ENCODE measurements at places on chromosomes 2 and 18.
A peak's percentile ranks its signal among the peaks of the same experiment; 100 is the strongest.

- DNase-seq = no peak
Observed at GRCh38 chr18:54116541-54117257, 107.8 kb downstream of the MBD2 start.

GRCh38 chr2:74037379-74037860, 52.7 kb downstream of the TET3 start:
- peak; percentile 94 for DNase-seq

GRCh38 chr18:12238826-12239225, 15.3 kb upstream of the CIDEA start:
- DNase-seq = no peak

DNA sequence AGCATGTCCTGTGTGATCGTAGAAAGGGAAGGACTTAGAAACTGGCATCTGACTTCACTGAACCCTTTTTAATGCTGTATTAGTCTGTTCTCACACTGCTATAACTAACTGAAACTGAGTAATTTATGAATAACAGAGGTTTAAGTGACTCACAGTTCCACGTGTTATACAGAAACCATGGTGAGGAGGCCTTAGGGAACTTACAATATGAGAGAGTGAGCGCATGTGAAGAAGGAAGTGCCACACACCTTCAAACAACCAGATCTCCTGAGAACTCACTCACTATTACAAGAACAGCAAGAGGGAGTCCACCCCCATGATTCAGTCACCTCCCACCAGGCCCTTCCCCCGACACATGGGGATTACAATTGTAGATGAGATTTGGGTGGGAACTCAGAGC, 811.3 kb downstream of the CPS1 start:
- DNase-seq = no peak

DNA sequence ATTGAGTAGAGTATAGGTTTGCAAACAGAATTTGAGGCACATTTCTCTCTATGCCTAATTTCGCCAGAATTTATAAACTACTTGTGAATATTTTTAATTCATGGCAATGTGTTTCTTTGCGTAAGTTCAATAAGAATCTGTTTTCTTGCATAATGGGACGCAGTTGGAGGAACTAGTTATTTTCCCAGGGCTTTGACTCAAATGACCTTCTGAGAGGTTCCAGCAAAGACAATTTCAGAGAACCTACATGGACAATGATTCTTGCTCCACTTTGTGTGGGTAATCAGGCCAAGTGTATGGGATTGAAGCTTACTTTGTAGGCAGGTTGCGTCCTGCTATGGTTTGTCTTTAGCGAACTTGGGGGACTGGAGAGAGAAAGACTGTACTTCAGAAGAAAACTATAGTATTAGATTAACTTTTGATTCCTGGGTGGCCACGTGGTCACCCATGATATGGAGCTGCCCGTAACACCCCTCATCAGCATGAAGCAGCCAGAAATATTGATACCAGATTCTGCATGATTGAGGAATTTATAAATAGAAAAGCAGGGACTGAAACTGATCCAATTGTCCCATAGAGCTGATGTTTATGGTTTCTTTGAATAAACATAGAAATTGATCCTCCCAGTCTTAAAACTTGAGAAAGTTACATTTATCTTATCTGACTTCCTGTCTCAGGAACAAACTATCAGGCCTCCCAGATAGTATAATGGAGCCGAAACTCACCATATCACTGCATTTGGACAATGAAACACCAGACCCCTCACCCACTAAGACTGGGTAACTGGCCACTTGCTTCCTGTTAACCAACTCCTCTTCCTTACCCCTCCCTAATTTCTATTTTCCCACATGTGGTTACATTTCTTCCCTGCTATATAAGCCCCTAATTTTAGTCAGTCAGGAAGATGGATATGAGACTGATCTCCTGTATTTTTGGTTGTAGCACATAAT, 815.3 kb upstream of the HS6ST1 start:
- DNase-seq = no peak

- DNase-seq = no peak
Observed at GRCh38 chr2:239302083-239302807, 98.6 kb downstream of the HDAC4 start.

DNA sequence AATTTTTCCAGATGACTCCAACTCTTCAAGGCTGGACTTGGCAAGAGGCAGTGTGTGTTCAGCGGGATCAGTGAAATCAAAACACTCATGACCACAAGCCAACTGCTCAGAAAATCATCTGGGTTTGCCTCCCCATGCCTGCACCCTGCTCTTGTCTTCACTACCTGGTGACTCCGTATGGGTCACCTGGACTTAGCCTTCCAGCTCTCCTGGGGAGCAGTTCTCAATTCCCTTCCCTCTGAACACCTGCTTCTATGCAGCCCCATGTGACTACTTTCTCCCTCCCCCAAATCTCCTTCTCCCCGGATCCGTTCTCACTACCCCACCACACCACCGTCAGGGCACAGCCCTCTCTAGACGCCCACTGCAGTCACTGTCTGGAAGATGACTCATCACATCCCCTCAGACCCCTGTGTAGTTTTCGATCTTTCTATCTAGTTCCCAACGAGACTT, 130.2 kb upstream of the ID2 start:
- DNase-seq = peak; percentile 44

DNA sequence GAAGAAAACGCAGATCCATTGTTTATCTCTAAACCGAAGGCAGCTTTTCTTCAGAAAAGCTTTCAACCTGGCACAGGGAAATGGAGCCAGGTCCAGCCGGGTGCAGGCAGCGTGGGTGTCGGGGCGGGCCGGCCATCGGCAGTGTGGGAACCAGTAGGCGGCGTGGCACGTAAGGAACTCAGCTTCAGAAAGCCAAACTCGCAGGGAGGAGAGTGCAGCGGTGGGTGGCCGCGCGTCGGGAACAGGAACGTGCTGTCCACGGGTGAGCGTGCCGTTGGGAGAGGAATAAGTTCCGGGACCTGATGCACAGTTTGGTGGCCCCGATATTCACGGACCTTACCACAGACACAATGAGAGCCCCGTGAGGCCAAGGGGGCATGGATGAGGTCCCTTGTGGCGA, 270.4 kb downstream of the TWIST2 start:
- DNase-seq = no peak

DNA sequence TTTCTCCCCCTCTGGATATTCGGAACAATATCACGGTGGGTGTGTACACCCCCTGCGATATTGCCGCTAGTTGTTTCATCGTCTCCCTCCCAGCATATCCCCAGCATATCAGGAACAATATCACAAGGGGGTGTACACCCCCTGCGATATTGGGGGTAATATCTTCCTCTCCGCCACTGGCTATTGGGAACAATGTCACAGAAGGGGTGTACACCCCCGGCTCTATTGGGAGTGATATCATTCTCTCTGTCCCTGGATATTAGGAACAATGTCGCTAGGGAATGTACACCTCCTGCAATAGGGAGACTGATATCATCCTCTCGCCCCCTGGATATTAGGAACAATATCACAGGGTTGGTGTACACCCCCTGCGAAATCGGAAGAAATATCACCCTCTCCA, 1932.0 kb downstream of the SUCLG1 start:
- DNase-seq = no peak

DNA sequence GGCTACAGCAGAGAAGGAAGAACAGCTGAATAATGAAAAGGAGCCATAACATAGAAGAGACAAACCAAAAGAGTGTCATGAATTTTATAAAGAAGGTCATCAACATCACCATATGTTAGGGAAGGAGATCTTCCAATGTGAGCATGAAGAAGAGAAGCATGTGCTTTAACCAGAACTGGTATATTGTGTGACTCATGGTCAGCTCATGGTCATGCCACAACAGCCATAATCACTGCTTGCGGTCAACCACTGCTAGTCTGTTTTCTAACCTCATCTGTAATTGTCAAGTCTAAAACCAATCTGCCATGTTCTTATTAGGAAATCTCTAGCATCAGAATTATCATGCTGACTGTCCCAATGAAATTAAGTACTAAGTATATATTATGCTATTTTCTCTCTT, 204.1 kb upstream of the VRK2 start:
- peak; percentile 73 for DNase-seq

GRCh38 chr18:71485611-71486010, 1058.5 kb downstream of the CBLN2 start:
- DNase-seq = no peak

DNA sequence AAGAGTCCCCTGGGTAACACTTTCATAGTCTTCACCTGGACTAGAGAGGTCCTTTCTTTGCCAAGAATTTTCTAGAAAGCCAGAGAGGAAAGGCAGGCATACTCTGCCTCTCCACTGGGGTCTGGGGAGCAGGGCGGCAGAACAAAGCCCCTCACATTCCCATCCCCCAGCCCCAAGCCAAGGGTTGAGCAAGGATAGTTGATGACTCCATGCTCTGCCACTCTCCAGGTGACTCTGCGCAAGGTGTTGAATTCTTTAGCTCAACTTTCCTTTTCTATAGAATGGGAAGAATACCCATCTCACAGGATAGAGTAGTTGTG, 2.9 kb upstream of the GDF7 start:
- DNase-seq = no peak

- peak; percentile 65 for DNase-seq
Observed at GRCh38 chr2:96789245-96789617, 26.8 kb upstream of the CNNM3 start.

GRCh38 chr2:63788071-63788470, 53.6 kb upstream of the UGP2 start:
- DNase-seq = no peak

GRCh38 chr2:59181347-59181746, 940.2 kb upstream of the FANCL start:
- no peak for DNase-seq

- DNase-seq = peak; percentile 10
Observed at GRCh38 chr2:165674780-165675179, 119.3 kb downstream of the GALNT3 start.

DNA sequence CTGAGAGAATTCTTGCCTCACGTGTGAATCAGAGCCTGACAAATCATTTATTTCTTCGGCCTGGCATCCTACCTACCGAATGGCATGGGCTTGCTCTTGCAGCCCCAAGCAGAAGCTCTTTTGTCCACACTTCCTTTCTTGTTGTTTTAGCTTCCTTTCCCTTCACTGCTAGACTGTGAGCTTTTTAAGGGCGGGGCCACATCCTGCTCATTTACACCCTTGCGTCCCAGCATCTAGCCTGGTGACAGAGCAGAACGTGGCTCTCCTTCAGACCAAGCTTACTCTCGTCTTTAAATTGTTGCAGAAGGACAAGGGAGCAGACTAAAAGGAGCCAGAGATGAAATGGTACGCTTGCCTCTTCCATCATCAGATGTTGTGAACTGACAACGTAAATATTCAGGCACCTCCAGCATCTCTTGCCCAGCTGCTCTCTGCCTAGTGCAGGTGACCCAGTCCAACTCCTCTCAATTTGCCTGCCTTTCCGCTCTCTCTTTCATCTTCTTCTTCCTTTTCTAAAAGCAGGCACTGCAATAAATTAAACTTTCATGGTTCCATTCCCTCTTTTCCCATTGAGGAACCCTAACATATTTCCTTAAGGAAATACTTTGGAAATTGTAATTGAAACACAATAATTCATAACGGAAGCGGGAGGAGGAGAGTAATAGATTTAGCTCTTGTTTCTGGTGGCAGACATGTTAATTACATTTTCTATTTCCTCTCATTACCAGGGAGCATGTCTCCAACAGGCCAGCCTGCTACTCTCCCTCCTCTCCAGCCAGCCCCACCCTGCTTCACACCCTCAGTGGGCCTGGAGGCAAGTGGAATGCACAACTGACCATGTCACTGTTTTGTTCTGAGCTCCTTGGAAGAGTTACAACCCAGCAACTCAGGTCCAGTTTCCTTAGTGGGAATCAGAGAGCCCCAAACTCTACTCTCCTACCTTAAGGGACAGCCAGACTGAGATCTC, 228.1 kb upstream of the TRIB2 start:
- peak; percentile 26 for DNase-seq

DNA sequence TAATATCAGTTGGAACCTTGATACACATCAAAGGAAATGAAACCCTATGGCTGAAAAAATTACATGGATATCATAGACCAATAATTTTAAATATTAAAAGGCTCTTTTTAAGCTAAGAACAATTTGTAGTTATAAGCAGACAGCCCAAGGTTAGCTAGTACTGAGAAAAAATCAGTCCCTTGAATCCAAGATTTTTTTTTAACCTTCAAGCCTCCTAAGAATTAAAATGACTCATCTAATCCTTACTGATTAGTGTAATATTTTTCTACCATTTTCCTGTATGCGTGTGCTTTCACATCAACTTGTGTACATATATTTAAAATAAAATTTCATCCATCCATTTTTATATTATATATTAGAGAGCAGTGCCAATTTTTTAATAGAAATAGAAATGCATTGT, 1004.9 kb upstream of the ZEB2 start:
- DNase-seq = no peak

DNA sequence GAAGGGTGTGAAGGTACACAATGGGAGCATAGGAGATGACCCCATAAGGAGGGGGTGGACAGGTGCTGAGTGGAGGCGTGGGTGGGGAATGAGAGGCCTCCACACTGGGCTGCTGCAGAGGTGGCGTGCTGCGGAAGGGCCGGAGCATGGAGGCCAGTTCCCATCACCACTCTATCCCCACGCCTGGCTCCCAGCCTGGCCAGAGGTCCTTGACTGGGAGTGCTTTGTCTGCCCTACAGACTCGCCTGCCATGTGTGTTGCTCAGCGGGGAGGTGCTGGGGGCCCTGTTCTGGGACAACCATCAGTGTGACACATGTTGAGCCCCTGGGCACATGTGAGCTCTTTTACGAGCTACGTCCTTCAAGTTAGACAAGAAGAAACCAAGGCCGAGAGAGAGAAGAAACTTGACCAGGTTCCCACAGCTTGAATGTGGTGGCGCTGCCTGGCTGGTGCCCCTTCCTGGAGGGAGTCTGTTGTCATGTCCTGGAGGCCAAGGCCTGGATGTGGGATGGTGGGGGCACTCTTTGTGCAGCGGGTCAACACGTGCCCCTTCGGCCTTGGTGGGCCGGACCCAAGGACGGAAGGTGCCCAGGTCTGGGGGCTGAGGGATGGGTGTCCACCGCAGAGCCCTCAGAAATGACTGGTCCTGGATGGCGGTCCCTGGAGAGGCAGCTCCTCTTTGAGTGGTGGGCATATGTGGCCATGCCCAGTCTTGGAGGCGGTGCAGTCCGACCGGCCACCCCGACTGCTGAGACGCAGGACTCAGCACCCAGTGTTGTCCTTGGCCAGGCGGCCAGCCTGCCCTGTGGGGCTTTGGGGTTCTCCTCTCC, 1.2 kb upstream of the INPP5D start:
- DNase-seq = no peak

DNA sequence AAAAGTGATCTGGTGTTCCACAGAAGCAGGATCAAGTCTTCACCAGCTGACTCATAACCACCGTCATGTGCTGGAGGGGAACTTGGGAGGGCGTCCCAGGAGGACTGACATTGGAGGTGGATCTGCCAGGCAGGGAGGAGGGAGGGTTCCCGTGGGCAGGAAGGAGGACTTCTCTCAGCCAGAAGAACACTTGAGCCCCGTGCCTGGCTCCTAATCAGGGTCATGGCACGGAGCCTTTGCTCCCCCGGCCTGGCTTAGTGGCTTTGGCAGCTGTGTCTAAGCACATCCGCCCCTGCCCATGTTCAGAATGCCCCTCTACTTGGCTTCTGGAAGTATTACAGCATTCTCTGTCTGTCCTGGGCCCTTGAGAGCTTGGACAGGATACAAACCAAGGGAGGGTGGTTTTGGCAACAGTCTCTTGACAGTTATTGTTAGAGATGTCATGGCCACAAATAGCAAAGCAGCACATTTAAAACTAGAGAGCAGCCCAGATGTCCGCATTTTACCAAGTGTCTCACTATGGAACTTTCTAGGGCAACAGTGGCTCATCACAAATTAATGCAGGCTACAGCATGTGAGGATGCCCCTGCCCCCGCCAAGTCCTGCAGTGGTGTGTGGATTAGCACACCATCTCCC, 11.5 kb downstream of the PPP1R7 start:
- peak; percentile 99 for DNase-seq

GRCh38 chr2:1990724-1991123, 246.4 kb upstream of the PXDN start:
- DNase-seq = peak; percentile 23

GRCh38 chr18:43312891-43313290, 35.6 kb upstream of the SYT4 start:
- DNase-seq = peak; percentile 24
